ENCODE measurements at places on chromosomes 6 and 20.

- DNase-seq = no peak
These were observed 213.1 kb downstream of the DOK5 start for GRCh38 chr20:54688476-54688875.

GRCh38 chr6:106546691-106547414 lies 82.4 kb downstream of the RTN4IP1 start:
- no peak for DNase-seq

DNA sequence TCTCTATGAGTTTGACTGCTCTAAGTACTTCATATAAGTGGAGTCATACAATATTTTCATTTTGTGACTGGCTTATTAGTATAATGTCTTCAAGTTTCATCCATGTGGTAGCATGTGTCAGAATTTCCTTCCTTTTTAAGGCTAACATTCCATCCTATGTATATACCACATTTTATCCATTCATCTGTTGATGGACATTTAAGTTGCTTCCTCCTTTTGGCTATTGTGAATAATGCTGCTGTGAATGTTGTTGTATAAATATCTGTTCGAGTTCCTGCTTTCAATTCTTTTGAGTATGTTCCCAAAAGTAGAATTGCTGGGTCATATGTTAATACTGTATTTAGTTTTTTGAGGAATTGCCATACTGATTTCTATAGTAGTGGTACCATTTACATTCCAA lies 79.5 kb downstream of the PTPRA start:
- DNase-seq = no peak

- DNase-seq = no peak
These were observed 345.9 kb upstream of the MANEA start for GRCh38 chr6:95231416-95231815.

DNA sequence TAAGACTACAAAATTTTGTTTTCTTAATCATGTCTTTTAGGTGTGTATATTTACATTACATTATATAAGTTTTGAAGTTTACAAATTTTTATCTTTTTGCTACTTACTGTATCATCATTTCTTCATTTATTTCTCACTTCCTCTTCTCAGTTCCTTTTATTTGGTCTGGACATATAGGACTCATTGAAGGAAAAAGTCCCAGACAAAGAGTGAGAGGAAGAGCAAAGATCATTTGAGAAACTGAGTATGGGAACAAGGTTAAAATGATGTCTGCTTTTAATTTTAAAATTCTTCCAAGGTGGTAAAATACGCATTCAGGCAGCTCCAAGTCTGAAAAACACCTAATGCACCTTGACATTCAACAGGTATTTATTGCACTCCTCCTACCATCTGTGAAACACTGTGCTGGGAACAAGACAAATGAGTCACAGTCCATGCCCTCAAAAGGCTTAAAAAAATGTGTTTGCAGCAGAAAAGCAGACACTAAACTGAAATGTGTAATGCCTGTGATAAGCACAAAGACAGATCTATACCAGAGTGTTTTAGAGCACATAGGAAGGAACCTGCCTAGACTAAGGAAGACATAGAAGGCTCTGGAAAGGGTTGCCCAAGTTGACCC lies 63.2 kb downstream of the PKIB start:
- DNase-seq = no peak

- DNase-seq = no peak
These were observed 109.8 kb downstream of the JAG1 start for GRCh38 chr20:10563935-10564492.

GRCh38 chr20:47905628-47906347 lies 120.5 kb upstream of the SULF2 start:
- no peak for DNase-seq

DNA sequence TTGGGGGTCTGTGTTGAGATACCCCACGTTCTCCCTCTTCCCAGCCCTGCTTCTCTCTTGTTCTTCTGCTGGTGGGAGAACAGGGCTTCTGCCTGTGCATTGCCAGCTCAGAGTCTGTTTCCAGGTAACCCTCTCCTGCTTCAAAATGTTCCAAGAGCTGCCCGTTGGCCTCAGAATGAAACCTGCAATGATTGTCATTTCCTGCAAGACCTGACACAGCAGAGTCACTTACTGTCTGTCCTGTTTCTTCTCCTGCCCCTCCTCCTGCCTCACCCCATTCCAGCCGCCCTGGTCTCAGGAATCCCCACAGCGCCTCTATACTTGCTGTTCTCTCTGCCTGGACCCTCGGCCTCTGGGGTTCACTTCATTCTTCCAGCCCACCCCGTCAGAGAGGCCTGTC lies 81.4 kb upstream of the ARID1B start:
- no peak for DNase-seq

- no peak for DNase-seq
These were observed 197.9 kb upstream of the FOXQ1 start for GRCh38 chr6:1113916-1114540.

- DNase-seq = peak; percentile 60
These were observed 71.7 kb downstream of the RCAN2 start for GRCh38 chr6:46419576-46420002.

DNA sequence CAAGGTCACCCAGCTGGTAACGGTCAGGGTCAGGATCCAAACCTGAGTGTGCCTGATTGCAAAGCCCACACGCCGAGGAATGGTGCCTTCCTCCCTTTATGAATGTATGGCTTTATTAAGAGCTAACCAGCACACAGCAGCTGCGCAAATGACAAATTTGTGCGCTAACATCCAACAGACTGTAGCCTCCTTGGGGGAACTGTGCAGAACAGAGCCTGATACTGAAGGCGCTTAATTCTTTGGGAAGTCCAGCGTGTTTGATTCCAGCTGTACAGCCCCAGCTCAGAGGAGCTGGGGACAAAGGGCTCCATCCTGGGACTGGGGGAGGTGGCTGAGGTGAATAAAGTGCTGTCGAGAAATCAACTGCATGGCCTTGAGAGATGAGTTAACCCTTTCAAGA lies 75.7 kb upstream of the JARID2 start:
- DNase-seq = no peak

DNA sequence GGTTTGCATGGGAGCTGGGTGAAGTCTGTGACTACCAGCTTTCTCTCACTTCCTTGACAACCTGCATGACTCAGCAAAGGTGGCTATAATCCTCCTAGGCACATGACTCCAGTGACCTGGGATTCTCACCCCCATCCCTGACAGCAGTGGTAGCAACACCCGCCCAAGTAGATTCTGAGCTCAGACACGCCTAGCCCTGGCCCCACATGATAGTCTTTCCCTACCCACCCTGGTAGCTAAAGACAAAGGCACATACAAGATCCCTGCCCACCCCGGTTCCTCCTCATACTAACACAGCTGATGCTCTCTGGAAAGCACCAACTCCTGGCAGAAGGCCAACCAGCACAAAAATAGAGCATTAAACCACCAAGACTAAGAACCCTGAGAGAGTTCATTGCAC lies 25.9 kb upstream of the CRISP1 start:
- DNase-seq = no peak

- no peak for DNase-seq
These were observed 107.8 kb upstream of the RNF217 start for GRCh38 chr6:124854338-124854922.

DNA sequence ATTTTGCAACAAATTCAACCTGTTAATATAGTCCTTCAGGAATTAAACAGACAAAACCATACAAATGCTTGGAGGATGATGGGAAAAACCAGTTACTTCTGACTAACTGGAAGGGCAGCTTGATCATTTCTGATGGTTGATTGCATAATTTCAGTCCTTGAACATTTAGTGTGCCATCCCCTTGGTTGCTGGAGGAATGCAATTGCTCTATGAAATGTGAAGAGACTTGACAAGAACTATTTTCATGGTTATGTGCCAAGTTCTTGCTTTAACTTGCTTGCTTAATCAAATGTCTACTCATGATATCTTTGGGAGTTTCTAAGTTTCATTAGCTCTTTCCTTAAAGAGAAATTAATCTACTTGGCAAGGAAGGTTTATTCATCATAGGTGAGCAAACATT lies 45.2 kb downstream of the ANKEF1 start:
- no peak for DNase-seq

GRCh38 chr6:90393232-90393884 lies 96.7 kb upstream of the BACH2 start:
- DNase-seq = no peak

GRCh38 chr20:63381781-63382431 lies 20.8 kb upstream of the CHRNA4 start:
- no peak for DNase-seq

- DNase-seq = no peak
These were observed 35.7 kb downstream of the KCNB1 start for GRCh38 chr20:49446808-49447207.

DNA sequence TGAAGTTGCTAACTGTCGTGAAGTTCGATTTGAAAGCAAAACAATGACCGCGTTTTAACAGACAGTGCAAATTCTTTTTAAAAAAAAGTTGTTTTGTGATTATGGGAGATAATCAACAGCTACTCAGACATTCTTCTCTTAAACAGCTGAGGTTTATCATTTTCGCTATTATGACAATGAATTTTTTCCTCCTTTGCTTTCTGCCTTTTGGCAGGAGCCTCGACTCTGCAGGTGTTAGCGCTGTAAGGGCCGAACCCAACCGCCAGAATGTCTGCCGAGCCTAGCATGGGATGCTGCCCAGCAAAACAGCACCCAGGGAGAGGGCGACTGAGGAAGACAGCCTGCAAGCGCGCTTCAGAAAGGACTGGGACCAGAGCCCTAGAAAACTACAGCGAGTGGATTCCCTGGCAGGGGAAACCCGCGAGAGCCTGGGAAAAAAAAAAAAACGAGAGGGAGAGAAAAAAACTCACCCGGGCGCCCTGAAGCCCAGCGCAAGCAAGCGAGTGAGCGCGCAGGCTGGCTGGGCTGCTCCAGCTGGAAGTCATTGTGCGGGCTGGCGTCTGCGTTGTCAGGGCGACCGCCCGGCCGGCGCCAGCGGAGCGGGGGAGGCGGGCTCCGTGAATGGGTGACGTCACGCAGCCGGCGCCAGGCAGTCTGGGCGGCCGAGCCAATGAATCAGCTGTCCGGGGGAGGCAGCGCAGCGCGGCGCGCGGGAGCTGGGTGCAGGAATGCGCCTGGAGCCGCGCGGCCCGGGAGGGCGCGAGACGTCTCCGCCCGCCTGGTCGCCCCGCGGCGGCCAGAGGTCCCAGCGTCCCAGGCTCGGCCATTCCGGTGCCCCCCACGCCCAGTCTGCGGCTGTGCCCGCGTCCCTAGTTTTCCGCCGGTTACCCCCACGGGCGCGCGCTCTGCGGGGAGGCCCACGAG lies 32.7 kb upstream of the ID4 start:
- DNase-seq = peak; percentile 76

DNA sequence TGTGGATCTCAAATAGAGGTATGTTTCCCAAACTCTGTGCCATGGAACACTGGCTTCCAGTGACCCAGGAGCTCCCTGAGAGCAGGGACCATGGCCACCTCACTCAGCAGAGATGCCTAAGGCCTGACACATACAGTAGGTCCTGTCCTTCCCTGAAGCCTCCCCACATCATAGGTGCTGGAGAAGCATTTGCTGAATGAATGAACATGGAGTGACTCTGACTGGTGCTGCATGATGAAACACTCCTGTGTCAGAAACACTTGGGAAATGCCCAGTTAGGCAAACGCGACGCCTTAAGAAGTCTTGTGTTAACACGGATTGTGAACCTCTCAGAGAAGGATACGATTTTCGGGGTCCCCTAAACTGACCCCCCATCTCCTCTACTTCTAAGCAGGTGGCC lies 14.3 kb downstream of the SLA2 start:
- no peak for DNase-seq

- DNase-seq = no peak
These were observed 59.1 kb downstream of the RIPOR3 start for GRCh38 chr20:50632236-50632635.

DNA sequence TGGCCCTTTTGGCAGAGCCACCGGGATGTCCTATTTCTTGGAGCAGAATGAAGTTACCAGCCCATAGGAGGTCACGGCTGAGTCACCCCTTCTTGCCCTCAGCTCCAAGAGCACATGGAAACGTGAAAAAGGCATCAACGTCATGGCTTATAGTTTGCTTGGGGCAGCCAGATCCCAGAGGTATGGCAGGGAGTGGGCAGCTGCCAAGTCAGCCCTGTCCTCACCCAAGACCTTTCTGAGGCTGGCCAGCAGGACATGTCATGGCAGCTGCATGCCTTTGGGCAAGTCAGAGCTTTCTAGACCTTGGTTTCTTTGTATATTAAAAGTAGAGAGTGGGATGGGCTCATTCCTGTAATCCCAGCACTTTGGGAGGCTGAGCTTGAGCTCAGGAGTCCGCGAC lies 8.2 kb upstream of the MDFI start:
- DNase-seq = no peak

DNA sequence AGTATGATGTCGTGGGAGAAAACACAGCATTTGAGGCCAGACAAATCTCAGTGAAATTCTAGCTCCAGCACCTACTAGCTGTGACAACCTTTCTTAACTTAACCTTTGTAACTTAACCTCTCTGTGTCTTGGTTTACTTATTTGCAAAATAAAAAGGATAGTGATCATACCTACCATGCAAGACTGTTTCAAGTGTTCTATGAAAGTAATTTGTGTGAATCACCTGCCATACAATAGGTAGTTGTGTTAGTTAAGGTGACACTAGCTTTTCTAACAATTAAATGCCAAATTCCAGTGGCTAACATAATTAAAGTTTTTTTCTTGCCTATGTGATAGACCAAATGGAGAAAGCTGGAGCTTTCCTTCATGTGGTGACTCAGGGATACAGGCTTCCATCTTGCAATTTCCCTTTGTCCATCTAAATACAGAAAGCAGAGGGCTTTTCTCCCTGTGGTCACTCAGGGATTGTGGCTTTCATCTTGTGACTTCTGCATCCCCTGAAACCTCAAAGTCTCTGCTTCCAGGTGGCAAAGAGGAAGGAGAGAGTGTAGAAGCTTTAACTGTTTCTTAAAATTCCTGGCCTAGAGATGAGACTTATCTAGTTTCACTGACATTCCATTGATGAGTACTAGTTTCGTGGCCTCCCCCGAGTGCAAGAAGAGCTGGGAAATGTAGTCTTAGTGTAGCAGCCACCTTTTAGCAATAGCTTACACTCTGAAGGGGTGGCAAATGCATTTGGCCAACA lies 311.4 kb downstream of the CLIC5 start:
- DNase-seq = no peak

GRCh38 chr6:160430751-160431150 lies 82.6 kb downstream of the SLC22A3 start:
- no peak for DNase-seq

- DNase-seq = no peak
These were observed 1.6 kb downstream of the LRRC1 start for GRCh38 chr6:53796451-53796780.

GRCh38 chr6:158543606-158544185 lies 16.2 kb upstream of the TMEM181 start:
- DNase-seq = no peak

DNA sequence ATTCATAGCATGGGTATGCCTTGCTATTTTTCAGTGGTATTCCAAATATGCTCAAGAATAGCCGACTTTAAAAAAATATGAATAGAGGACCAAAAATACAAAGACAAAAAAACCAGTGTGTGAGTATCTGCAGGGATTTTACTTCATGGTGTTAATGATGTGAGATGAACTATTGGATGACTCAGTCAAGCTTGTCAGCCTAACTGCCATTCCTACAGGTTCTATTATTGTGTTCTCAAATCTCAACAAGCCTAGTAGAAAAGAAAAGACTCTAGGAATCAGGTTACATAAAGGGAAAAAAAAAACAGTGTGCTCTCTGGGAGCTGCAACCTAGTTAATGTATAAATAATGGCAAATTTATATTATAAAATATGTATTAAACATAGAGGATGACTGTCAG lies 588.4 kb upstream of the BTBD3 start:
- no peak for DNase-seq

- no peak for DNase-seq
These were observed 150.8 kb downstream of the GRIK2 start for GRCh38 chr6:101544286-101544685.

GRCh38 chr6:44696099-44696498 lies 308.6 kb downstream of the CDC5L start:
- no peak for DNase-seq

Data from smooth muscle cell of the brain vasculature (primary cell).